Upper lobe of left lung (tissue), 6 donors: ENCODE measurements at places on chromosomes 1 and 21. TPM values are rescaled to one million over a fixed set of nuclear protein-coding genes. Genes with fewer than 3 reads are reported as not detected.

CD1E gene
- 4.0 TPM for total RNA-seq

IL10 gene
- total RNA-seq = 2.5 TPM

TMEM53 gene
- total RNA-seq = 46.1 TPM

AMPD1 gene
- total RNA-seq = 0.26 TPM

UBE2U gene
- total RNA-seq = not detected

TSHB gene
- not detected for total RNA-seq
